ENCODE measurements at places on chromosomes 3 and 15. TPM values are rescaled to one million over a fixed set of nuclear protein-coding genes. Genes with fewer than 3 reads are reported as not detected.

DNA sequence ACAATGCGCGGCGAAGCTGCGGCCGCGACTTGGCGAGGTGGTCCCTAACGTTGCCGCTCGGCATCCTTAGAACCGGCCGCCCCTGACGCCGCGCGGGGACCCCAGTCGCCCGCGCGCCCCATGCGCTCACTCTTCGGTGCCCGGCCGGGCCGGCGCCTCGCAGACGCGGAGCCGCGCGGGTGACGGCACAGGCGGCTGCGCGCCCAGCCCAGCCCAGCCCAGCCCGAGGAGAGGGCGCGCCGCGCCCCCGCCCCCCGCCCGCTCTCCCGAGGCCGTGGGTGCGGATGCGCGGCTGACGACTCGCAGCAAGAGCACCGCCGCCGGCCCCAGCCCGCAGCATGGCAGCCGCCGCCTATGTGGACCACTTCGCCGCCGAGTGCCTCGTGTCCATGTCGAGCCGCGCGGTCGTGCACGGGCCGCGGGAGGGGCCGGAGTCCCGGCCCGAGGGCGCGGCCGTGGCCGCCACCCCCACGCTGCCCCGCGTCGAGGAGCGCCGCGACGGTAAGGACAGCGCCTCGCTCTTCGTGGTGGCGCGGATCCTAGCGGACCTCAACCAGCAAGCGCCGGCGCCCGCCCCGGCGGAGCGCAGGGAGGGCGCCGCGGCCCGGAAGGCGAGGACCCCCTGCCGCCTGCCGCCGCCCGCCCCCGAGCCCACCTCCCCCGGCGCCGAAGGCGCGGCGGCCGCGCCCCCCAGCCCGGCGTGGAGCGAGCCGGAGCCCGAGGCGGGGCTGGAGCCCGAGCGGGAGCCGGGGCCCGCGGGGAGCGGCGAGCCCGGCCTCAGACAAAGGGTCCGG is 437 bp downstream of the KLF13 start:
- peaks cover 5% of the 10 kb centered on the region for H3K36me3 ChIP-seq
- H3K27me3 ChIP-seq = no peaks in the 10 kb centered on the region
- no peak overlapping the region for H3K4me3 ChIP-seq
- H3K4me1 ChIP-seq = peaks cover 69% of the 10 kb centered on the region

GRCh38 chr3:194931347-194931746 is 245.7 kb downstream of the FAM43A start:
- H3K4me1 ChIP-seq = peaks cover 10% of the 10 kb centered on the region
- no peak overlapping the region for H3K4me3 ChIP-seq
- DNase-seq = no peak
- H3K27ac ChIP-seq = no peak overlapping the region
- H3K36me3 ChIP-seq = no peaks in the 10 kb centered on the region
- peaks cover 8% of the 10 kb centered on the region for H3K27me3 ChIP-seq

- no peak overlapping the region for H3K27ac ChIP-seq
- DNase-seq = no peak
- H3K4me1 ChIP-seq = peaks cover 10% of the 10 kb centered on the region
- H3K4me3 ChIP-seq = no peak overlapping the region
- no peaks in the 10 kb centered on the region for H3K27me3 ChIP-seq
Observed at GRCh38 chr15:90471769-90472168, 58.0 kb upstream of the CRTC3 start.

- peaks cover 4% of the 10 kb centered on the region for H3K4me1 ChIP-seq
- no peaks in the 10 kb centered on the region for H3K27me3 ChIP-seq
- no peak overlapping the region for H3K4me3 ChIP-seq
- no peaks in the 10 kb centered on the region for H3K36me3 ChIP-seq
- DNase-seq = no peak
Observed at GRCh38 chr15:90221246-90221900, 12.4 kb downstream of the CIB1 start.

- no peak for DNase-seq
- H3K27ac ChIP-seq = no peak overlapping the region
- H3K36me3 ChIP-seq = no peaks in the 10 kb centered on the region
- H3K4me1 ChIP-seq = no peaks in the 10 kb centered on the region
- H3K27me3 ChIP-seq = no peaks in the 10 kb centered on the region
Observed at GRCh38 chr3:14242490-14243311, 64.1 kb downstream of the LSM3 start.

CCDC80 gene
- not detected for total RNA-seq

STRIT1 gene
- not detected for total RNA-seq

DNA sequence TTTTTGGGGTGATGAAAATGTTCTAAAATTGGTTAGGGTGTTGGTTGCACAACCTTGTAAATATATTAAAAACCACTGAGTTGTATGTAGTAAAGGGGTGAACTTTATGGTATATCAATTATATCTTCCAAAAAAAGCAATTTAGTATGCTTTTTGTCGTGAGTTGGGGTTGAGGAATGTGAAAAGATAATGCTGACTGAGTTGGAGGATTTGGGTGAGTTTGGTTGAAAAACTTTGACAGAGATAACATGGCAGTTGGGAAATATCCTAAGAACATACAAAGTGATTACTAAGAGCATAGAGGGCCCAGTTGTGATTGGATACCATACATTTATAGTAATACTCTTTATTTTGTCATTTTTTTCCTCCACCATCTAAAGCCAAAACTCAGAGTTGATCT is 33.6 kb downstream of the HMG20A start:
- H3K27me3 ChIP-seq = no peaks in the 10 kb centered on the region
- H3K4me1 ChIP-seq = peaks cover 36% of the 10 kb centered on the region
- H3K36me3 ChIP-seq = peaks cover 22% of the 10 kb centered on the region
- H3K27ac ChIP-seq = no peak overlapping the region

XCR1 gene
- not detected for total RNA-seq

GRCh38 chr3:155701882-155702465 is 42.9 kb downstream of the PLCH1 start:
- H3K36me3 ChIP-seq = no peaks in the 10 kb centered on the region
- no peak overlapping the region for H3K4me3 ChIP-seq
- no peak overlapping the region for H3K27ac ChIP-seq
- DNase-seq = no peak
- peaks cover 2% of the 10 kb centered on the region for H3K27me3 ChIP-seq
- H3K4me1 ChIP-seq = peaks cover 2% of the 10 kb centered on the region

Measured in naive thymus-derived CD8-positive, alpha-beta T cell (primary cell).